ENCODE measurements at places on chromosomes 7 and 10. TPM values are rescaled to one million over a fixed set of nuclear protein-coding genes. Genes with fewer than 3 reads are reported as not detected.

Gene RBP3
- polyA plus RNA-seq = not detected

Gene PROSER2
- polyA plus RNA-seq = 1.2 TPM

Gene MRLN
- polyA plus RNA-seq = not detected

Gene ANKRD22
- not detected for polyA plus RNA-seq

DNA sequence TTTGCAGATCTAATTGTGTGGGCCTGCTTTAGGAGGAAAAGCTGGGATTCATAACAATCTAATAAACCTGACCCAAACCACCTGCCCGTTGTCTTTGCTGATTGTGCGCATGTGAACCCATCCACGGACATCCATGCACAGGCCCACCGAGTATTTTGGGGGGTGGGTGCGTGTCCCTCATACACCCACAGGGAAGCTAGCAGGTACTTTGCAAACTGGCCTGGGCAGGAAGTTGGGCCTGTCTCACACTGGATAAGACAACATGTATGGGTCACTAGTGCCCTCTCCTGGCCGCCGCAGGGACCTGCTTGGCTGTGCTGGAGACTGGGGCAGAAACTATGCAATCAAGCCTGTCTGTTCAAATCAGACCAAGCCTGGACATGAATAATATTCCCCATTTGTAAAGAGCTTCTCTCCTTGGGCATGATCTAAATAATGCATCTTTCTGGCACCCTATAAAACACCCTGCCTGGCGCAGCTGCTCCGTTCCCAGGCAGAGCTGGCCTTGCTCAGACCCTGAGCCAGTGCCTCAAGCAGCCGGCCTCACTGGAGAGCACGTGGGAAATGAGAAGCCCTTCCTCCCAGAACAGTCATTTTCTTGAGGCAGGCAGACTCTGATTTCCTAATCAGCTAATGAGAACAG is 15.8 kb downstream of the ECHDC3 start:
- DNase-seq = peak; percentile 76

- DNase-seq = no peak
These were observed 233.8 kb upstream of the LYZL1 start for GRCh38 chr10:29055101-29055500.

DNA sequence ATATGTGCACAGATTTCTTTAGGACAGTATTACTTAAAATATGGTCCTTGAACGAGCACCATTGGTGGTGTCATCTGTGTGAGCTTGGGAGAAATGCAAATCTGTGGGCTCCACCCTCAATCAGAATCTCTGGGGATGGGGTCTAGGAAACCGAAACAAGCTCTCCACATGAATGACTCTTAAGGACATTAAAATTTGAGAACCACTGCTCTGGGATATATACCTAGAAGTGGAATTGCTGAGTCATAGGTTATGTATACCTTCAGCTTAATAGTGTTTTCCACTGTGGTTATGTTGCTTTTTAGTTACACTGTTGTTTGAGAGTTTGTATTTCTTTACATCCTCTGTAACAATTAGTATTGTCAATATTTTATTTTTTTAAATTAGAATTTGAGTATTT is 24.0 kb downstream of the ZNRF2 start:
- no peak for DNase-seq

- DNase-seq = peak; percentile 76
These were observed 770 bp downstream of the PLXNA4 start for GRCh38 chr7:132575419-132575981.

- no peak for DNase-seq
These were observed 18.7 kb upstream of the ATP6V0A4 start for GRCh38 chr7:138816650-138817049.

DNA sequence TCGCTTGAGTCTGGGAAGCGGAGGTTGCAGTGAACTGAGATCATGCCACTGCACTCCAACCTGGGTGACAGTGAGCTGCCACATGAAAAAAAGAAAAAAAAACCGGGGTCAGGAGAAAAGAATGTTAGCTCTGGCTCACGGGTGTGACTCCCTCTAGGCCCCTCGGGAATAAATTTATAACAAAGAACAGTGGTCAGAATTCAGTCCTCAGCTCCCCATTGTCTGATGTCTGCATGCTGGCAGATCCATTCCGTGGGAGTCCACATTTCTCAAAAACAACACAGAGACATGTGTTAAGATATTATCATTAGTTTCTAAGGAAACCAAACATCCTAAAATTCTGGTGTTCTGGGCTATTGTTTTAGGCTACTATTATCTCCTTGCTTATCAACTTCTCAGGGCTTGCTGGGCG is 90.6 kb downstream of the MARCHF5 start:
- no peak for DNase-seq

DNA sequence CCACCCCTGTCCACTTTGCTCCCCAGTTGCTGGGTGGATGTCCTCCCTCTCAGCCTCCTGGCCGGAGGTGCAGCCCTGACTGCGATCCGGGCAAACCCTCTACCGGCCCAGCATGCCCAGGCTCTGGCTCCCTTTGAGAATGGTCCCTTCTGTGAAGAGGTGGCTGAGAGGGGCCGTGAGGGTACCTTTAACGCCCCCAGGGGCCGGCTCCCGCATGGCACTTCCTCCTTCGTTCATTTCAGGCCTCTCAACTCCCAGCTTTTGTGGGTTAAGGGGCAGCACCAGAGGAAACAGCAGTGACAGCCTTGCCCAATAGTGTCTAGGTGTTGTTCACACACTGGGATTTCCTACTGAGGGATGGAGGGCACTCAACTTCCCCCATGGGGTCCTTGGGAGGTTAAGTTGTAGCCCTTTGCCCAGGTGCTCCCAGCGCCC is 33.2 kb upstream of the HABP2 start:
- no peak for DNase-seq

DNA sequence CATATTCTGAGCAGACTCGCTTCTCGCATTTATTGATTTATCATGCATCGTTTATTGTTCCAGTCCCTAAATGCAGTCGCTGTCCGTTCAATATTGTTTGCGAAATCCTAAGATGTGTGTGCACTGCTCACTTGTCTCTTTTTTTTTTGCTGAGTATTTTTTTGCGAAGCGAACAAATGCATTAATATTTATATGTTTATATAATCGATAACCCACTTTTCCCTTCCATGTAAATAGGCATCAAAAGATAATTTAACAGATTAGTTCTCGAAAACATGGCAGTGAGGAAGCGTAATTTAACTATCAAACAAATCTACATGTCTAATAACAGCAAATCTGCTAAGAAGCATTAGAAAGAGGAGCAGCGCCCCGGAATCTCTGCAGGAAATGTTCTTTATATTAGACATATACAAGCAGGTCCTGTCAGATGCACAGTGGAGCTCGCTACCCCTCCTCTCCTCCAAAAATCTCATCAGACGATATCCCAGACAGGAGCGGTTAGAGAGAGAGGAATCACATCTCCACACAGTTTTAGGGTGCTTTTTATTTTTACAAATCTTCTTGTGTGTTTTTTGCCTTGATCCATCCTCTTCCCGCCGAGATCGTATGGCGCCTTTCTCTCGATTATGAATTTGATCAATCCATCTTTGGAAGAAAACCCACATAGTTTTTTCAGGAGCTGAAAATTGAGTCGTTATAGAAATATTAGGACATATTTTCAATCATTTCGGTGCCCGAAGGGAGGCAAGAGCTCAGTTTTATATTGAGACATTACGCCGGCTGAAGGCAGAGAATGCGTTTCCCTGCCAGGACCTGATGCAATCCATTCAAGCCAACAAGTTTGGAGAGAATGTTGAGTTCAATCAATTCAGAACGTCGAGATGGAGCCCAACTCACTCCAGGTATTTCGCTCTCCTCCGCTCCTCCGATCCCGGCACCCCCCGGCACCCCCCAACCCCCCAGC is at the start of gene ARID5B:
Gene ARID5B (plus strand): TSS at position 871 of the 964 bp plus-strand sequence. CDS start 11 bp downstream, at position 882.
- peak; percentile 74 for DNase-seq

DNA sequence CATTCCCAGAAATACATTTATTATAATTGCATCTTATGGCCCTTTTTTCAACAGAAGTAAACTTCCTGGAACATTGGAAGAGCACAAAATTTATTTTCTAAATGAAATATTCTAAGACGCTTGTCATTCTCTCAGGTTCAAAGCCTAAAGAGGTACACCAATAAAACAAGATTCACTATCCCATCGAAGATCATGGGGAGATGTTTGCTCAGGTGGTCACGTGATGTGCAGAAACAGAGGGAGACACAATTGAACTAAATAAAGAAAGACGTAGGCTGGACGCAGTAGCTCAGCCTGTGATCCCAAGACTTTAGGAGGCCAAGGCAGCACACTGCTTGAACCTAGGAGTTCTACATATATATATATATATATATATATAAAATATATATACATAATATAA is 46.0 kb upstream of the TMEM254 start:
- no peak for DNase-seq

GRCh38 chr7:157676001-157676400 is 339.2 kb downstream of the DNAJB6 start:
- no peak for DNase-seq

DNA sequence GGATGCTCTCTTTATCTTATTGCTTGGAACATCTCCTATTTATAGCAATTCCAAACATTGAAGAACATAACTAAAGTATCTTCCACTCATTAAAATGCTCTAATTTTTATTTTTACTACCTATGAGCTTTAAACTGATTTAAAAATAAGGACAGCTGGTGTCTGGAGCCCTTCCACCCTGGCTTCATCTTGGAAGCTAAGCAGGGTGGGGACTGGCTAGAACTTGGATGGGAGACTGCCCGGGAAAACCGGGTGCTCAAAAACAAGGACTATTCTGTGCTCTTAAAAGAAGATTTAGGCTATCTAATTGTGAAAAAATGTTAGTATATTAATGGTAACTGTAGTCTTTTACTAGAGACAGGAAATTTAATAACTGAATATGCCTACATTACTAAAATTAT is 69.2 kb downstream of the ARMC3 start:
- DNase-seq = peak; percentile 62

- DNase-seq = peak; percentile 83
These were observed 21.0 kb upstream of the CCDC71L start for GRCh38 chr7:106681815-106682495.

GRCh38 chr7:101172854-101173751 is 7.0 kb downstream of the NAT16 start:
- peak; percentile 66 for DNase-seq

DNA sequence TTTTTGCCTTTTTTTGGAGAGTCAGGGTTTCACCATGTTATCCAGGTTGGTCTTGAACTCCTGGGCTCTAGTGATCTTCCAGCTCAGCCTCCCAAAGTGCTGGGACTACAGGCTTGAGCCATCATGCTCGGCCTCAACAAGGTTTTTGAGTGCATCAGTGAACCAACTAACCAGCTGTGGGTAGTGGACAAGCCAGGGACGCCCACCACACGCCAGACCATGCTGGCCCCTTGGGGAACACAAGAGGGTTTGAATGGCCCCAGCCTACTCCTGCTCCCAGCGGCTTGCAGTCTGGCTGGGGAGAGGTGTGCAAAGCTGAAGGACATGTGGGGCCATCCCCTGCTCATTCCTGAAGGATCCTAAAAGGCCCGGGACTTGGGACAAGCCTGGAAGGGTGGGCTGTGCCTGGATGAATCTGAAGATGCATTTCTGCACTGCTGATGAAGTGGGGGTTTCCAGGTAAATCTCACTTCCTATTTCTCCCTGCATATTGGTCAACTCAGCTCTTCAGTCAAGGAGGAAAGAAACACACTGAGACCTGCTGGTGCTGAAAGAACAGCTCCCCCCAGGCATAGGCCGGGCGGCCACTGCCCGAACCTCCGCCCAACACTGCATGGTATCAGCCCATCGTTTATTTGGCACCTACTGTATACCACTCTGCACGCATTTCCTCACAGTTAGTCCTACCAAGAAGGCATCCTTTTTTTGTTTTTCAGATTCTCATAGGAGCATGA is 6.9 kb downstream of the MMD2 start:
- DNase-seq = peak; percentile 7

- DNase-seq = peak; percentile 80
These were observed 23.5 kb downstream of the ABLIM1 start for GRCh38 chr10:114634609-114634979.

DNA sequence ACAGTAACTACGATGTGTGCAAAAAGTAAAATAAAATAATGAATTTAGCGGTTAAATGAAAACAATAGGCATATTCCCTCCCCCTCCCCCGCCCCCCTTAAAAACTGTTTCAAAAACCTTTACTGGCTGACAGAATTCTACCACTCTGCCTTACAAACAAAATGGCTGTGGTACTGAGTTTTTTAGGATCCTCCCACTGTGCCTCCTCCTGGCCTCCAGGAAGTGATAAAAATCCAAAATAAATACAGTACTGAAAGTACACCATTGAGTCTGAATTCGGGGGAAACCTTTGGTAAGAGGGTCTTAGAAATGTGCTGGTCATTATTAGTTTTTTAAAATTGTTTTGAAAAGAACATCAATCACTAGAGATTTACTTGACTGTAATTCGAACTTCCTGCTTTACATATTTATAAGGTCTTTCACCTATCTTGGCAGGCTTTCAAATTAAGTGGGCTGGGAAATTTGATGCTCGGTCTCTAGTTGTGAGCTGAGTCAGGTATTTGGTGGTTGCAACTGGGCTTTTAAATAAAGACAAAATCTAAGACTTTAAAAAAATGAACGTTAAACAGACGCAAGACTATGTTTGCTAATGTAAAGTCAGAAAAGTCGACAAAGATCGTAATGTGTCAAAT is 32.5 kb upstream of the EPC1 start:
- peak; percentile 81 for DNase-seq

DNA sequence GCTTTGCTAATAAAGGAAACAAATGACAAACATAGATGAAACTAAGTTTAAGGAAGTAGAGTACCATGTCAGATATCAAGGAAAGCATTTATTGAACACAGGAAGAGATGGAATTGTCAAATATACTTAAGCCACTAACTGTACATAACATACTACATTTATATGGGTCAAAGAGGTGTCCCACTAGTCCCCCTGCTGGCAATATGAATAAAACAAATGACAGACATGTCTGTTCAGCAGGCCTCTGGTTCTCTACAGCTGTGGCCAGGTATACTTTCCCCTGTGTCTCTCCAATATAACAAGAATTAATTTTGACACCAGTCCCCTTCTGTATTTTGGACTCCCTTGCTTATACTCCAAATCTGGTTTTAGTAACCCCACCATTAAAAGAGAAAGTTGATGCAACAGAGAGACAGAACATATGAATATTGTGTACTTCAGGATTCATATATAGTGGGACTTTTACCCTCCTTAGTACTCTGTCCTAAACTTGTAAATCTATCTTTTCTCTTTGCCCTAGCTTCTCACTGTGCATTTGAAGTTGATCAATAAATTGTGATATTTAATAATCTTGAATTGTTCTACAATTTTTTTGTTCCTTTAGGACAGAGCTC is 42.9 kb downstream of the CD36 start:
- DNase-seq = peak; percentile 59

DNA sequence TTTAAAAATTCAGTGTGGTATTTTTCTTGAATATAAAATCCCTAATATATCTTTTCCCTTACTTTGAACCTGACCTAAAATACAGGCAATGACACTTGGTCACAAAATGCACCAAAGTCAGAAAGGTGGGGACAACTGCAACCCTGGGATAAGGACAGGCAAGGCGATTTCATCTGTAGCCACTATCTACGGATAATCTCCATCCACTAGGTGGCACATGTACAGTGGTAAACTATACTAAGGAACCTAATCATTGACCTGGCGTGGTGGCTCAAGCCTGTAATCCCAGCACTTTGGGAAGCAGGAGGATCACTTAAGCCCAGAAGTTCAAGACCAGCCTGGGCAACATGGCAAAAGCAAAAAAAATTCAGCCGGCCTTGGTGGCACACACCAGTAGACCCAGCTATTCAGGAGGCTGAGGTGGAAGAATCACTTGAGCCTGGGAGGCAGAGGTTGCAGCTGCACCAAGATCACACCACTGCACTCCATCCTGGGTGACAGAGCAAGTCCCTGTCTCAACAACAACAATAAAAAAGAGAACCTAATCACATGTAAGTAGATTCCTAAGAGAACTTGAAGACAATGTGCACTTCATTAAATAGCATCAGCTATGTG is 98.9 kb downstream of the KMT2C start:
- DNase-seq = peak; percentile 61

- no peak for DNase-seq
These were observed 213.0 kb upstream of the PLXNA4 start for GRCh38 chr7:132789281-132789680.

GRCh38 chr10:18737236-18737635 is 78.0 kb downstream of the ARL5B start:
- DNase-seq = peak; percentile 40
